ENCODE measurements at places on chromosomes 1 and 21.

- no peak for DNase-seq
Measured at GRCh38 chr1:210302501-210302900, 26.2 kb upstream of the HHAT start.

DNA sequence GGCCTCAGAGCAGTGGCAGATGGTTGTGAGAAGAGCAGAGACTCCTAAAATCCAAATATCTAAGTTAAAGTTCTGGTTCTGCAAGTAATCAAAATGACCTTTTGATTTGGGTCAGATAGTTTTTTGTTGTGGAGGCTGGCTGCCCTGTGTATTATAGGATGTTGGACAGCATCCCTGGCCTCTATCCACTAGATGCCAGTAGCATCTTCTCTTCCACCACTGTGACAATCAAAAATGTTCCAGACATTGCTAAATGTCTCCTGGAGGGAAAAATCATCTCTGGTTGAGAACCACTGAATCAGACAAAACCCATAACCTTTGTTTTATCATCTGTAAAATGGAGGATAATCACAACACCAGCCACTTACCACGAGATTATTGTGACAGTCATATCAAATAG lies 5.9 kb upstream of the DPT start:
- no peak for DNase-seq

DNA sequence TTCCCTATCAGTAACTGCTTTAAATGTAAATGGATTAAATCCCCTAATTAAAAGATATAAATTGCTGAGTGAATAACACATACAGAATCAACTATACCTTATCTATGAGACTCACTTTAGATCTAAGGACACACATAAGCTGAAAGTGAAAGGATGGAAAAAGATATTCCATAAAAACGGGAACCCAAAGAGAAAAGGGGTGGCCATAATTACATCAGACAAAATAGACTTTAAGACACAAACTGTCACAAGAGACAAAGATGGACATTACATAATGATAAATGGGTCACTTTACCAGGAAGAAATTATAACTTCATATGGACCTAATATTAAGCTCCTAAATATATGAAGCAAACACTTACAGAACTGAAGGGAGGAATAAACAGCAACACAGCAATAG lies 59.2 kb downstream of the SLC25A24 start:
- DNase-seq: no peak

- DNase-seq: no peak
Measured at GRCh38 chr1:91012196-91012595, 9.6 kb downstream of the ZNF644 start.

DNA sequence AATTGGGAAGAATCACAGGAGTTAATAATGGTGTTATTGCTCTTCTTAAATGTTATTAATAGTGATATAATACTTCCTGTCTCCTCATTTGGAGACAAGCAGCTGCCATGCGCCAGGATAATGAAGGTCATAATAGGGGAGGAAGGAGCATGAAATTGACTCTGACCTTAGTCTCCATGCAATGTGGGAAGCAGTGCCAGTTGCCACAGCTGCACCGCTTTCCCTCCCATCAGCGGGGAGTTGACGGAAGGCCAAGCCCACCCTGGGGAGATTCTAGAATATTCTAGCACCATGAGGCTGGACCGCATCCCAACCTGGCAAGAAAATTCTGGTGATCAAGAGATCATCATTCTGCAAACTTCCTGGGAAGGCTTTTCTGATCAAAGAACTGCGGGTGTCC lies 11.0 kb upstream of the OLIG1 start:
- no peak for DNase-seq

DNA sequence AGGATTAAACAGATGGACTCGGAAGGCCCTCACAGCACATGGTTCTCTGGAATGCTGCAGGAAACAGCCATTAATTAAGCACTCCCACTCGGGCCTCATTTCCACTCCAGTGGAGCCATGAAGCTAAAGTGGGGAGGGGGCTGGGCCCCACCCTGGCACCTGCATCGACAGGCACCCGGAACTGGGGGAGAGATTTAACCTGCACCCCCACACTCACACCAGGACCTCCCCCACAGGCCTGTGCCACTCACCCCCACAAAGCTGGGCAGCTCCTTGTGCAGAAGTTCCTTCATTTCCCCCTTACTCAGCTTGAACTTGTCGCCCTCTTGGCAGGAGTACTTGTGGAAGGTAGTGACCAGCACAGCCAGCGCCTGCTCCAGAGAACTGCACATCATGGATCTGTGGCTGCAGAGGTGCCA lies 2.2 kb downstream of the S100A2 start:
- no peak for DNase-seq

GRCh38 chr1:31696242-31696641 lies 7.6 kb downstream of the COL16A1 start:
- DNase-seq: no peak

- peak; percentile 33 for DNase-seq
Measured at GRCh38 chr1:70487910-70488665, 77.0 kb downstream of the CTH start.

GRCh38 chr1:156865258-156865657 lies 4.6 kb downstream of the NTRK1 start:
- DNase-seq: no peak

GRCh38 chr1:185788386-185788785 lies 54.2 kb downstream of the HMCN1 start:
- no peak for DNase-seq

DNA sequence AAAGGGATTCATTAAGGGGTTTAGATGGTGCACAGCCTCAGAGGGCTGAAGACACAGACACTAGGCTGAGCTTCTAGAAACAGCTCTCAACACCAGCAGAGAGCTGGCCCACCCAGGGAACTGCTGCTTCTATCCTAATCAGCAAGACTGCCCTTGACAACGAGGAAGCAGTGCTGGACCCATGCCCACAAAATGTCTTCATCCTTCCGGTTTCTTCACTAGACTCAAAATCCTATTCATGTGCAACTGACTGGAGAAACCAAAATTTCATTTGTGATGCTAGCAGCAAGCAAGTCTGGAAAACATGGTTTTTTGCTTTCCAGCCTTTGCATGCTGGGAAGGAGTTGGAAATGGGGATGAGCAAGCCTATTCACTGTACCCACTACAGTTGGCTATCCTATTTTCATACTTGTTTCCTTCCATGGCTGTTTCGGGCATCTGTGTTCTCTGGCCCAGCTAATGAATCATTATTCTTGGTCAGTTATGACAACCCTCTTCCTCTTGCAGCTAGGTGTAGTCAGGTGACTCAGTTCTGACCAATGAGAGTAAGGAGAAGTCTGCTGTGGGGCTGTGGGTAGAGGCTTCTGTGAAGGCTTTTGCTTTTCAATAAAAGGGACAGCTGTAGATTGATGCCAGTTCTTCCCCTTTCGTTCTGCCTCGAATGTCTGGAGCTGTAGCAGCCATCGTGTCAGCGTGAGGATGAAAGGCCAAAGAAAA lies 14.6 kb upstream of the TMEM61 start:
- peak; percentile 36 for DNase-seq

GRCh38 chr1:14113841-14114567 lies 414.0 kb downstream of the PRDM2 start:
- DNase-seq: peak; percentile 3

DNA sequence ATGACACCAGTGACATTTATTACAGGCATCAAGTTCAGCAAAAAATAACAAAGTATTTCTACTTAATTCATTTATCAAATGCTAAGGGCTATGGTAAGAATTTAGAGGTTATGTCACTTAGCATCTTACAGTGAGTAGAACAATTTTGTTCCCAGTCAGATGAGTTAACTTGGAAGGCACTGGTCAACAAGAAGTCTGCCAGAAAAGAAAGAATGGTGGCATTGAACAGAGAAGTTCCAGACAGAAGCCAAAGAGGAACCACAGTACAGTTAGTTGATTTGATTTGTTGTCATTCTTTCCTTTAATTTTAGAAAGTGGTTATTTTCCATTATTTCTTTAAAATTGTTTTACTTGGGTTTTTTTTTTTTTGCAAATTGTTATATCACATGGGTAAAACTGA lies 232.2 kb upstream of the PKN2 start:
- DNase-seq: no peak

Measured in activated CD4-positive, alpha-beta T cell treated with anti-CD3 and anti-CD28 coated beads, Interleukin-2, amount 50 U/mL, for 16 hours (primary cell).